ENCODE measurements at places on chromosomes 2 and 18.

DNA sequence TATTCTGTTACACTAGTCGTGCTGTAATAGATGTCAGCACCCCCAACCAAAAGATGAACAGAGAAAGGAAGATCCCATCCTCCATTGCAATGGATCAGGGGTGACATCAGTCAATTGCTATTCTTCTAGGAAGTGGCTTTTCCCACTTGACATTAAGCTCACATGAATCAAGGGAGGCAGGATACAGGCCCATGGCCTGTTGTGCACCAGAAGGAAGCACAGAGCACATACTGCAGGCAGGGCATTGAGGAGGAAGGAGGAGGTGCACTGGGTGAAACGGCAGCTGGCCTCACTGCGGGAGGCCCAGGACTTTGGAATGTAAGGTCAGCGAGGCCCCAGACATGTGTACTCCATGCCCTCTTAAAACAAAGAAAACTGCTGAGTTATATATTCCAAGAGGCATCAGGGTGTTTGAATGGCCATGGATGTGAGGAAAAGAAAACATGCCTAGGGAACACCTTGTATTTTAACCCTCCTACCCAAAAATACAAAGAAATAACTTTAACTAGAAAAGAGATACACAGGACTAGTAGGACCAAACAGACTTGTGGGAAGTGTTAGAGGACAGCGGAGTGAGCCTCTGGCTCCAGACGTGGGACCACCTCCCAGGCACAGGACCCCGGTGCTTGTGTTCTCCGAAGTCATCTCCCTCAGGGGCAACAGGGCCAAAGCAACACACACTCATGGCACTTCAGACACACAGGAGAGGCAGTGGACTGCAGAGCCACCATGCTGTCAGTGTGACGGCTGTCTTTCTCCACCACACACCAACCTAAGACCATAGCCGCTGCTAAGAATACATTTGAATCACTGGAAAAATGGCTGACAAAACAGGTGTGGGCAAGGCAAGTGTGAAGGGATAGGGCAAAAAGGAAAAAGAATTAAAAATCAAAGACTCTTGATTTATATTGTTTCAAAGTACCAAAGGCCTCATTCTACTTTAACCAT lies 51.4 kb upstream of the RIOK3 start:
- DNase-seq = no peak

DNA sequence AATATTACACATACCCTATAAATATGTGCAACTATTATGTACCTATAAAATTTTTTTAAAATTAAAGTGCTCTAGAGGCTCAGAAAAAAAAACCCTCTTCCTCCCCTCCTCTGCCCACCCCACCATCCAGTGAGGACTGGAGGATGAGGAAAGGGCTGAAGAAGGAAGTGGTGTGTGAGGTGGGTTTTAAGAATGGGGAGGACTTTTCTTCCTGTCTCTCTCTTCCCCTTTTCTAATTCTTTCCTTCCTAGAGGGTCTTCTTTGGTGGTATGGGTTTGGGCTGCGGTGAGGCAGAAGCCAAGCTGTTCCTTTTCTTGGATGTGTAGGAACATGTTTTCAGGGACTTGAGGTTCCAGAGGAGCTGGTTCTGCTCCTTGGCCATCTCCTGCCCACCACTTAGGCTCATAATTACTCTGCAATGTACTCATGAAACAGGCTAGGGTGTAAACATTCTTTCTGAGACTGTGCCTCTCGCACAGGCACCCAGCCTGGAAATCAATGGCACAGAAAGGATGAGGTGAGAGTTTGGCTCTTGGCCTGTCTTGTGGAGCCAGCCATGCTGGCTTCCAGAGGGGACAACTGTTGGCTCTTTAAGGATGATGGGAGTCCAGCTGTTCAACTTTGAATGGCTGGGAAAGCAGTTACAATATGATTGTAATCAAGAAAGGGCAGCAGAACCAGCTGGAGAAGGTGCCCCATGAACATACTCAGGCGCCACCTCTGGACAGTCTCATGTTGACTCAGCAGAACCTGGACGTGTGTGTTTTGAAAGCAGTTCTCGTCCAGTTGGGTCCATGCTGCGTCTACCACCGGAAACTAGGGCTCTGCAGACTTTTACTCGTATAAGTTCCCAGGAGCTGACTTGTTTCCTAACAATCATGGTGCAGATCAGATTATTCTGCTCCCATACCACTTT lies 38.3 kb downstream of the IL1RL2 start:
- no peak for DNase-seq

- DNase-seq = no peak
These were observed 88.9 kb upstream of the CYP26B1 start for GRCh38 chr2:72236445-72237067.

GRCh38 chr2:949384-950079 lies 1.1 kb upstream of the SNTG2 start:
- no peak for DNase-seq

DNA sequence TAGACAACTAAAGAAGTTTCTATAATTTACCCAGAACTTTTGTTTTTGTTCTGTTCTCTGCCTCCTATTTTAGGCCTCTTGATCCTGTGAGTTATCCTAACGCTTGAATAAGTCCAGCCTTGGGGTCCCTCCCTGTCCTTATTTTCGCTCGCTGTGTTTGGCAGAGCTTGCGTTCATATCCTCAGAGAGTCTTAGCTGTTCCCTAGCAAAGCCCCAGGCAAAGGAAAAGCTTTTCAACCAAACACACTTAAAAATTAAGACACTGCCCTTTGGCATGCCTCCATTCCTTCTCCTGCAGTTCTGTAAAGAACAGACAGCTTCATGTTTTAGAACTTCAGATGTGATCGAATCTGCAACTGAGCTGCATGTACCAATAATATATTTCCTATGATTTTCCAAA lies 517.2 kb downstream of the SUCLG1 start:
- no peak for DNase-seq

DNA sequence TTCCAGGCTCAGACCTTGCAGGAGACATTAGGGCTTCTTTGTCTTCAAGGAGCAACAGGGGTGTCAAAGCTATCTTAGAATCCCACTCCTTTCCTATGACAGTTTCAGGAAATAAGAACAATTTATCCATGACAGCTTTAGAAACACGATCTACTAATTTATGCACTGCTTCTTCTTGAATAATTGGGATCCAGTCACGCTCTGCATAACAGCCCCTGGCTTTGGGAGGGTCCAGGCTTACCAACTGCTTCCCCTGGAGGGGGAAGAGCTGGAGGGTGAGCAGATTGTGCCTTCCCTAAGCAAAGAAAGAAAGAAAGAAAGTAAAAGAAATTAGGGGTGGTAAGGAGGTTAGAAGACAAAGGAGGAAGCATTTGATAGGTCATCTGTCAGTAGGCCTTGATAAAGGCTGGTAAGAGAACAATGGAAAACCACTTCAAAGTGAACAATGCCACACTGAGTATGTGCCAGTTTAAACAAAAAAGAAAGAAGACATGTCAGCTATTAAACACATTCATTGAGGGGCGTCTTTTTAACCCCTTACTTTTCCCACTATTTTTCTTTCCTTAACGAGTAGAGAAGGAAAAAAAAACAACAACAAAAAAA lies 327.6 kb downstream of the DCC start:
- DNase-seq = no peak

- DNase-seq = no peak
These were observed 28.2 kb upstream of the SLC8A1 start for GRCh38 chr2:40480073-40480472.

GRCh38 chr18:75477900-75478299 lies 50.4 kb upstream of the SMIM21 start:
- no peak for DNase-seq

GRCh38 chr2:41727152-41727551 lies 320.7 kb upstream of the PKDCC start:
- no peak for DNase-seq

- peak; percentile 63 for DNase-seq
These were observed 2.8 kb downstream of the DUSP2 start for GRCh38 chr2:96142217-96143113.

DNA sequence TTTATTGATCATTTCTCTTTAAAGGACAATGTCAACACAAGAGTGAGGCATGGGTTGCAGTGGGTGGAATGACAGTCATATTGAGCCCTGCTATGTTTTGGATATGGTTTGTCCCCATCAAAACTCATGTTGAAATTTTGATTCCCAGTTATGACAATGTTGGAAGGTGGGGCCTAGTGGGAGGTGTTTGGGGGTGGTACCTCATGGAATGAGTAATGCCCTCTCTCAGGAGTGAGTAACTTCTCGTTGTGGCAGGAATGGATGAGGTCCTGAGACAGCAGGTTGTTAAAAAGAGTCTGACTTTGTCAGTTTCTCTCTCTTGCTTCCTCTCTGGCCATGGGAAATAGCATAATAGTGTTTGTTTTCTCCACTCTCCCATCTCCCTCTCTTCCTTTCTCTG lies 345.3 kb downstream of the DCC start:
- DNase-seq = no peak

DNA sequence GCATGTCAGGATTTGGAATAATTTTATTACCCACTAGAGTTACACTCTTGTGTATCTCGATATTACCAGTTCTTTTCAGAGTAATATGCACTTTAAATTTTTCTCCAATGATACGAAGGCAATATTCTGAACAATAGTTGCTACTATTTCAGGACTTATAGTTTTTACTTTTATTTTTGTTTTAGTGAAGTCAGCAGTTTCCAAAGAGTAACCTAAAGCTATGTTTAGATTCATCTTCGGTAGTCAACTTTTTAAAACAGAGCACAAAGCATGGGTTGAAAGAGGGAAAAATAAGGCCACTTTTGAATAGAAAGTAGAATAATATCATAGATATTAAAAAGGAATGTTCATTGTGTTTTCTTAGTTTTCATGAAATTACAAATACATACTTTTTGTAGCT lies 532.7 kb downstream of the CPS1 start:
- DNase-seq = no peak

GRCh38 chr2:218329027-218329825 lies 27.4 kb upstream of the CATIP start:
- no peak for DNase-seq

DNA sequence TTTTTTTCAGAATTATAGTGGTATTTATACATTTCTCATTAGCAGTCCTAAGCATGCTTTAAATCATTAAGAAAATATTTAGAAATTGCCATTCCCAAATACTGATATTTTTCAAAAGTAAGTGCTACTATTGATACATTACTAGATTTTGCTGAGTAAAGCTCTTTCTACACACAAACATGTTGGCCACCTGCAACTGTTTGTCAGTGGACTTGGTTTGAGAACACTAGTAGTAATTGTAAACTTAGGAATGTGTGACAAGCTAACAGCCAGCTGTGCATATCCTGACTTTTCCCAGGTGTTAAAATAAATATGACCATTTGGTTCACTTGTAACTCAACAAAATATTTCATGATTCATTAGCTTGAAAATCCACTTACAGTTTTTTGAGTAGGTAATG lies 103.1 kb downstream of the MSTN start:
- DNase-seq = no peak

DNA sequence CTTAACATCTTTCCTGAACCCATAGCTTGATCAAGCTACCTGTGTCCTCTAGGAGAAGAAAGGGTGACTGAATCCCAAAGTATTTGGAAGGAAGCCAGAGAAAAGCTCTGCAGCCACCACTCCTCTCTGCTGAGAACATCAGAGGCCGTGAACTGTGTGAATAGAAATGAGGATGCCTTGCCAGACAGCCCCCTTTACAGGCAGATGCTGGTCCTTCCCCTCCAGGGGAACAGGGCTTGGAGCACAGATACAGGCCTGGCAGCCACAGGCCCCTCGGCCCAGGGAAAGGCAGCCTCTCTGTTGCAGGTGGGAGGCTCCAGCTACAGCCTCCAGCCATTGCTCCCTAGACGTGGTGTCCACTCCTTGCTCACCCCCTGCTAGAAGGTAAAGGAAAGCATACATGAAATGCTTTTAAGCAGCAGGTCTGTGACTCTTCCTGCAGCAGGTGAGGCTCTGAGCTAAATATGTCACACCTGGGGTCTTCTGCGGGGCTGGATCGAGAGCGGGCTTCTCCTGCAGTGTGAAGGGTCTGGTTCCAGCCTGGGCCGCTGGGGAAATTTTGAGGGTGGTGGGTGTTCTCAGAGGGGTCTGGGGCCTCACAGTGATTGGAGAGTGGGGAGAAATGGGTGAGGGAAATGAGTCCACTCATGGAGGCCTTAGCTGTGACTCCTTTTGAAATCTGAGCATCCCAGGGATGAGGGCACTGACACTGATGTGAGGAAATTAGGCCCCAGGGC lies 234.0 kb downstream of the KLHL29 start:
- DNase-seq = no peak

DNA sequence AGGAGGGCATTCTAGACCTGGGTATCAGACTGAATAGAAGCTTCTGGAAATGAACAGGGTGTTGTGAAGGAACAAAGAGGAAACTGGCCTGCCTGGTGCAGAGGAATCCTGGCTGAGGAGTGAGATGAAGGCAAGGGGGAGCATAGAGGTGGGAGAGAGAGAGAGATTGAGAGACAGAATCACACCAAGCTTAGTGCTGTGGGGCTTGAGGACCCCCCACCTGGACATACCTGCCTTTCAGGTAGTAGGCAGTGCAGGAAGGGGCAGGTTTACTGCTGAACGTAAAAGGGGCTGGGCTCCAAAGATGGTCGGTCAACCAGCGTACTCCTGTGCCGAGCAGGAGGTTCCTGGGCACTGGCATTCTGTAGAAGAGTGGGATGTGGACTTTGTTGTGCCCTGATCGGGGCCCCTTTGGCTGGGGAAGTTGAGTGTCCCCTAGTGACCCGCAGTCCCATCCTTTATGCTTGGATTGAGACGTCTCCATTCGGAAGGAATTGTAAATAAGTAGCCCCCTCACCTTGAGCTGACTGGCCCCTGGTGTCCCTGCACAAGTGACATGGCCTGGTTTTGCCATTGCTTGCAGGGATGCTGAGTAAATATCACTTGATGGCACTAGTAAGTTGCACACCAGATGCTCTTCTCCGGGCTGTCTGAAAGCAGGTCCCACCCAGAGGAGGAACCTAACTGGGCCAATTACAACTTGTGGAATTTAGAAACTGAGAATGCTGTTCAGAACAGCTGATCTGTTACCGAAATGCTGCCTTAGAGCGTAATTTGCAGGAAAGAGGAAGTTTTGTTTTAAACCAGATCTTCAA lies 1.4 kb downstream of the UBE2F start:
- DNase-seq = peak; percentile 40

DNA sequence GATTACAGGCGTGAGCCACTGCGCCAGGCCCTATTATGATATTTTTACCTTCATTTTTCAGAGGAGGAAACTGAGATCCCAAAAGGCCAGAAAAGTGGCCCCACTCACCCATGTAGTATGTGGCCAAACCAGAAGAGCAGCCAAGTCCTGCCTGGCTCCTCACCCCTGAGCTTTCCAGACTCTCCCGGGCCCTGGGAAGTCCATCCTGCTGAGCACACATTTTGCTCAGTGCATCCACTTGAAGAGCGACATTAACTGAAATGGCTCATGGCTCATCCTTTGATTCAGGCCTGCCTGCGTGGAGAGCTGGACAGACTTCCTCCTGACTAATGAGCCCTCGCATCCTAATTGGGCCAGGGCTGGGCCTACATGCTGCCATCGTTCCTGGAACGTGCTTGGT lies 9.5 kb upstream of the NGEF start:
- no peak for DNase-seq

DNA sequence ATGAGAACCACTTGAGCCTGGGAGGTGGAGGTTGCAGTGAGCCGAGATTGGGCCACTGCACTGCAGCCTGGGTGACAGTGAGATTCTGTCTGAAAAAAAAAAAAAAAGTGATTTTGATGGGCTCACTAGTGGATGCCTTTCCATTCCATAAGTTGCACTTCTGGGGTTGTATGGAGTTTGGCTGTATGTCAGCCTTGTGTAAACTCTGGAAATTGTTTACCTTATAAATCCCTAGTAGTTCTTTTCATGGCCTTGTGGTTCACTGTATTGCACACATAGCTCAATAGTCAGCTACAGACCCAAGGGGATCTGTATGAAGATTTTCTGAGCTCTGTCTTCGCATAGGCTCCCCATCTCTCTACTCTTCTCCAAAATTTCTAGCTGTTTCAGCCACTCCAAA lies 131.9 kb downstream of the SOX11 start:
- no peak for DNase-seq

GRCh38 chr2:98311771-98312545 lies 34.3 kb upstream of the CNGA3 start:
- DNase-seq = no peak

Data from activated CD4-positive, alpha-beta T cell treated with anti-CD3 and anti-CD28 coated beads, Interleukin-2, amount 50 U/mL, for 4 hours (primary cell).